H1 (cell line): ENCODE measurements at places on chromosomes 11 and 22. TPM values are rescaled to one million over a fixed set of nuclear protein-coding genes. Genes with fewer than 3 reads are reported as not detected.

Gene OR5P2
- total RNA-seq, result not detected in 2 replicates

- no peak for DNase-seq
Observed at GRCh38 chr22:26643418-26644100, 13.8 kb upstream of the MIAT start.

DNA sequence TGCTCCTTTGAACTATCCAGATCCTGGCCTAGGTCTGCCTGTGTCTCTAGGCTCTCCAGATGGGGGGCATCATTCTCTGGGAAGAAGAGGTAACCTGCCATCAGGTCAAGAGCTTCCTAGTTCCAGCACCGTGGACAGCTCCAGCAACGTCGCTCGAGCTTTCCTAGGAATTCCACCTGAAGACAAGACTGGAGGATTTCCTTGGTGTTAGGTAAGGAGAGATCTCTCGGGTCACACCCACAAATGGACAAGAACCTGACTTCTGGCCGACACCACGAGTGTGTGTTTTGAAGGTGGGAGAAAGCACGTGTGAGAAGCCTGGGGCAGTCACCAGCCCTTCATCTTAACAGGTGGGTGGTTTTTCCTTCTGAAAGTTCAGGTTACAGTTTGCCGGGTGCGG lies 1.2 kb downstream of the PRG3 start:
- peak; percentile 21 for DNase-seq

Gene ZNRF3
- total RNA-seq, result 20.6 and 21.7 TPM in 2 replicates

DNA sequence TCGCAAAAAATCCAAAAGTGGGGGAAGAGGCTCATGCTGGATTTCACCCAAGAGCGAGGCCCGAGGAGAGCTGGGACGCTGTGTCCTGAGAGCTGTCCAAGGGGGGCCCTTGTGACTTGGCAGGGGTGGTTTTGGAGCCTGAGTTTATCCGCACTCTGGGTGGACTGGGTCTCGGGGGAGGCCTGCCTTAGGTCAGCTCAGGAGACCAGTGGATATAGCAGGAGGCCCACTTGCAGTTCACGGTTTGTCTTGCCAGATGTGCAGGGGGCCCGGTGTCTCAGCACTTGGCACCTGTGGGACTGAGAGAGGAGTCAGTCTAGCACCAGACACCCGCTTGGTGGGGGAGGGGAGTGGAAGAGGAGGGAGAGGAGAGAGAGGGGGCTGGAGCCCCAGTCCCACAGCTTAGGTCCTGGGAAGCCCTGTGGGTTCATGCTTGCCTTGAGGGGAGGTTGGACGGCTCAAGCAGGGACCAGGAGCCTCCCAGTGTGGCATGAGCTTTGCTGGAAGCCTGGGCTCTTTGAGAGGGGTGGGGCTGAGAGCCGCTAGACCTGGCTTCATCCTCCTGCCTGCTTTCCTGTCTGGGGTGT lies 33.4 kb downstream of the PARVB start:
- no peak for DNase-seq
